Activated naive CD4-positive, alpha-beta T cell treated with anti-CD3 and anti-CD28 coated beads, Interleukin-2, amount 10 ng/mL, durations not matched to agents 5 hours and 36 hours (primary cell): ENCODE measurements at places on chromosomes 3 and 15. TPM values are rescaled to one million over a fixed set of nuclear protein-coding genes. Genes with fewer than 3 reads are reported as not detected.

Gene GREM1
- total RNA-seq: not detected

Gene RTP1
- total RNA-seq: not detected

Gene TTC23
- 1.1 TPM for total RNA-seq

Gene PSTPIP1
- 143 TPM for total RNA-seq

Gene TNFSF10
- total RNA-seq: 79.2 TPM

Gene CASR
- total RNA-seq: not detected

Gene NR1I2
- total RNA-seq: 0.17 TPM

Gene IL20RB
- 1.5 TPM for total RNA-seq

Gene SLC12A6
- 46.7 TPM for total RNA-seq

Gene SOX14
- total RNA-seq: not detected

Gene HESX1
- total RNA-seq: 0.24 TPM

Gene CPB1
- not detected for total RNA-seq

Gene GATA2
- not detected for total RNA-seq

Gene SKIC8
- total RNA-seq: 42.4 TPM

Gene CCDC9B
- total RNA-seq: 0.43 TPM

Gene PCOLCE2
- not detected for total RNA-seq

Gene ASB14
- not detected for total RNA-seq

Gene GOLGA8H
- total RNA-seq: not detected

Gene NEO1
- 2.1 TPM for total RNA-seq

Gene FBXL22
- 1.1 TPM for total RNA-seq

Gene ATP2B2
- total RNA-seq: not detected
